ENCODE measurements at places on chromosomes 12 and 14. TPM values are rescaled to one million over a fixed set of nuclear protein-coding genes. Genes with fewer than 3 reads are reported as not detected.

The MANSC4 gene
- not detected for total RNA-seq

The TAS2R7 gene
- total RNA-seq: not detected

DNA sequence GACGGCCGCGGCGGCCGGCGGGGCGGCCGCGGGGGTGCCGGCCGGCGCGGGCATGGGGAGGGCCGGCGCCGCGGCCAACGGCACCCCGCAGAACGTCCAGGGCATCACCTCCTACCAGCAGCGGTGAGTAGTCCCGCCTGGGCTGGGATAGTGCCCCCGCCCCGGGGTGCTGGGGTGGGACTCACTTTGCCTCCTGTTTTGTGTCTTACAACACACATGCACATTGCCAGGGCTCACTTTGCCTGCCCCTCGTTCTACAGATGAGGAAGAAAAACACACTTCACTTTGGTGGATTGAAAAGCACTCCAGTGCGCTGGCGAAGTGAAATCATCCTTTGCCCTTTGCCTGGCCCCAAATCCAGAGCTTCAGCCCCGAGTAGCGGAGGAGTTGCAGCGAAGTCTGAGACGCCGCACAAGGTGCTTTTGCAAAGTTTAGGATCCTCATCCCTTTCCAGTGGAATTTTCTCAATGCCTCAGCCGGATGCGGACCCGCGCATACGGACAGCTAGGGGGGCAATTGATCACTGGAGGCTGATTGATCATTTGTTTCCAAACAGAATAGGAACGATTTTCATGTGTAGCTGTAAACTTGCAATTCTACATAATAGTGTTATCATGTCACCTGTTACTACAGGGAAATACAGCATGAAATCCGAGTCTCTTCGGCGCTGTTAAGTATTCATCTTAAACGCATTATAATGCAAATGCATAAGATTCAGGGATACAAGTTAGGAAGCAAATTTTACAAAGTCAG lies 3.6 kb upstream of the NPAS3 start:
- H3K36me3 ChIP-seq: peaks cover 2% of the 10 kb centered on the region
- H3K27me3 ChIP-seq: peaks cover 50% of the 10 kb centered on the region
- no peak overlapping the region for H3K27ac ChIP-seq
- H3K4me3 ChIP-seq: no peak overlapping the region

GRCh38 chr14:100532154-100532861 lies 54.9 kb downstream of the BEGAIN start:
- peaks cover 4% of the 10 kb centered on the region for H3K4me1 ChIP-seq
- H3K27ac ChIP-seq: no peak overlapping the region
- no peak overlapping the region for H3K4me3 ChIP-seq
- H3K36me3 ChIP-seq: no peaks in the 10 kb centered on the region
- no peak for DNase-seq
- H3K27me3 ChIP-seq: no peaks in the 10 kb centered on the region

DNA sequence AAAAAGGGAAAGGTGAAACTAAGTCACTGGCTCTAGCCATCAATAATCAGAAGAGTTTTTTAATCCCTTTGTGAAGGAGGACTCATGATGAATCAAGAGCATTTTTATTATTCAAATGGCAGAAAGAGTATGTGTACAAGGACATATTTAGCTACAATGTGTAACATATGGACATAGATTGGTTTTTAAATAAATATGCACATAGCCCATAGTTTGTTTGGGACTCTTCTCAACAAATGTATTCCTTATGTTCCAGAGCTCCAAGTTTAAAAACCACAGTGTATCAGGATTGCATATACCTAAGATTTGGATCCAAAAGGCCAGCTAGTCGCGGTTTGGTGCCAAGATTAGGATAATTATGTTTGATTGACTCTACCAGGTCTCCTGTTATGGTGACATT lies 104.2 kb downstream of the C12orf50 start:
- no peak overlapping the region for H3K4me3 ChIP-seq
- no peak for DNase-seq
- H3K4me1 ChIP-seq: no peaks in the 10 kb centered on the region
- no peak overlapping the region for H3K27ac ChIP-seq
- H3K36me3 ChIP-seq: no peaks in the 10 kb centered on the region
- H3K27me3 ChIP-seq: no peaks in the 10 kb centered on the region

DNA sequence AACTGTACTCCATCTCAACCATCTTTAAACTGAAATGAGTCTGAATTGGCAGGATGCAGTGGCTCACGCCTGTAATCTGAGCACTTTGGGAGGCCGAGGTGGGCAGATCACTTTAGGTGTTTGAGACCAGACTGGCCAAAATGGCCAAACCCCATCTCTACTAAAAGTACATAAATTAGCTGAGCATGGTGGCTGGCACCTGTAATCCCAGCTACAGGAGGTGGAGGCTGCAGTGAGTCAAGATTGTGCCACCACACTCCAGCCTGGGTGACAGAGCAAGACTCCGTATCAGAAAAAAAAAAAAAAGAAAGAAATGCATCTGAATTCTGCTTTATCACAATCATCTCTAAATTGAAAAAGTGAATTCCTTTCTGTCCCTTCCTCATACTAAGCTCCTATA lies 110.3 kb downstream of the NELL2 start:
- no peak for DNase-seq
- H3K27ac ChIP-seq: no peak overlapping the region

Data from activated CD4-positive, alpha-beta T cell treated with anti-CD3 and anti-CD28 coated beads for 36 hours (primary cell).